ENCODE measurements at places on chromosomes 5 and 9.

DNA sequence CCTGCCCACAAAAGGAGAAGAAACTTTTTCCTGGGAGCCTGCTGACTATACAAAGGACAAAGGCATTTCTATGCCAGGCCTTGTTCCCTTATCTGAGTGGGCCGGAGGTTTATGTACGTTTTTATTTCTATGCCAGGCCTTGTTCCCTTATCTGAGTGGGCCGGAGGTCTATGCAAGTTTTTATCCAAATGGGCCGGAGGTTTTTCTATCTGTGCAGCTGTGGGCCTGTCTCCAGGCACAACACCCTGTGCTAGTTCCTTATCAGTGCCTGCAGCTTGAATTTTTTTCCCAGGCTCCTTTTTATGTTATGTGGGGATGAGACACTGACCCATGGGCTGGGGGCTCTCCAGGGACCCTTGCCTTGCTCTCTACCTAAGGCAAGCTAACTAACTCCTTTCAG is 5.5 kb downstream of the SLC25A2 start:
- DNase-seq, result no peak

- DNase-seq, result no peak
Observed at GRCh38 chr9:107970726-107971125, 481.2 kb upstream of the KLF4 start.

- no peak for DNase-seq
Observed at GRCh38 chr9:111005746-111006470, 32.4 kb downstream of the LPAR1 start.

DNA sequence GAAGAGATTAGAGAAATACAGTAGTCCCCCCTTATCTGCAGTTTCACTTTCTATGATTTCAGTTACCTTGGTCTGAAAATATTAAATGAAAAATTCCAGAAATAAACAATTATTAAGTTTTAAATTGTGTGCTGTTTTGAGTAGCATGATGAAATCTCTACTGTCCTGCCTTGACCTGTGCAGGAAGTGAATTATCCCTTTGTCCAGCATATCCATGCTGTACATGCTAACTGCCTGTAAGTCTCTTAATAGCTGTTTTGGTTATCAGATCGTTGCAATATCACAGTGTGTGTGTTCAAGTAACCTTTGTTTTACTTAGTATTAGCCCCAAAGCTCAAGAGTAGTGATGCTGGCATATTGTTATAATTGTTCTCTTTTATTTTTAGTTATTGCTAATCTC is 11.2 kb upstream of the JAK2 start:
- no peak for DNase-seq

GRCh38 chr9:23672151-23672550 is 153.9 kb downstream of the ELAVL2 start:
- DNase-seq, result no peak

DNA sequence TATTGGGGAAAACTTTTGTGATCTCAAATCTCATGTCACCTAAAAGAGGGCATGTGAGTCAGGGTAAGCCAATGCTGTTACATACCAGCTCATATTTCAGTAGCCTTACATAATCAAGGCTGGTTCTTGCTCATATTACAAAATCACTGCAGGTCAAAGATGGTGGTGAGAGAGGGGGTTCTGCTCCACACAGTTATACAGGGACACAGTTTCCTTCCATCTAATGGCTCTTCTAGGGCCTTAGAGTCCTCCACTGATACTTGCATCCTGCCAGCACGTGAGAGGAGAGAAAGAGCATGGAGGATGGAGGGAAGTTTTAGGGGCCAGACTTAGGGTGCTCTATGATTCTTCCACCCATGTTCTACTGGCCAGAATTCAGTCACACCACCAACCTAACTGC is 130.0 kb downstream of the LIFR start:
- DNase-seq, result no peak

- DNase-seq, result no peak
Observed at GRCh38 chr5:54829102-54829501, 156.3 kb downstream of the ESM1 start.

GRCh38 chr5:150107909-150108447 is 21.6 kb upstream of the CSF1R start:
- no peak for DNase-seq

DNA sequence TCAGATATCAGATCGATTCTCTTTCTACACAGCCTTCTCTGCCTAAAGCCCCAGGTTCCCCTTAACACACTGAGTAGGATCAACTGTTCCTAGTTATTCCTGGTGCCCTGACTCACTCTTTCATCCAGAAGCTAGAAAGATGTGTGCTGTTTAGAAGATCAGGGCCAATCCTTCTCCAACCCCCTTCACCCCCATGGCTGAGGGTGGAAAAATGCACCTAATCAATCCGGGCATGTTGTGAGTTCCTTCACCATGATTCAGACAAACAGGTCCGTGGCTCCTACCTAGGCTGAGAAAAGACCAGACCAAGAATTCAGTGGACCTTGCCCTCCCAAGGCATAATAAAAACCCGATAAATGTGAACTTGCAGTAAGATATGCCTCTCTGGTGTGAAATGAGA is 85.4 kb upstream of the EQTN start:
- no peak for DNase-seq

DNA sequence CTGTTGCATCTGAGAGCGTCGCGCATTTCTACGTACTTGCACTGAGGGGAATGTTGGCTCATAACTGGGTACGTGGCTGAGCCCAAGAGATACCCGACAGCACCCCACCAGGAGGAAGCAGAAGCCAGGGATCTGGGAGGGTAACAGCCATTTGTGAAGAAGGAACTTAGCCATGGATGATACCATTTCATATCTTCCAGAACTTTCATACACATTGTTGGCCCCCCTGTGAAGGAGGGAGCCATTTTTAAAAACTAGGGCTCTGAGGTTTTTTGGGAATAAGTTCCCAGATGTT is 101.4 kb upstream of the SLC44A1 start:
- DNase-seq, result no peak

- DNase-seq, result no peak
Observed at GRCh38 chr5:79975422-79975821, 15.6 kb downstream of the MTX3 start.

DNA sequence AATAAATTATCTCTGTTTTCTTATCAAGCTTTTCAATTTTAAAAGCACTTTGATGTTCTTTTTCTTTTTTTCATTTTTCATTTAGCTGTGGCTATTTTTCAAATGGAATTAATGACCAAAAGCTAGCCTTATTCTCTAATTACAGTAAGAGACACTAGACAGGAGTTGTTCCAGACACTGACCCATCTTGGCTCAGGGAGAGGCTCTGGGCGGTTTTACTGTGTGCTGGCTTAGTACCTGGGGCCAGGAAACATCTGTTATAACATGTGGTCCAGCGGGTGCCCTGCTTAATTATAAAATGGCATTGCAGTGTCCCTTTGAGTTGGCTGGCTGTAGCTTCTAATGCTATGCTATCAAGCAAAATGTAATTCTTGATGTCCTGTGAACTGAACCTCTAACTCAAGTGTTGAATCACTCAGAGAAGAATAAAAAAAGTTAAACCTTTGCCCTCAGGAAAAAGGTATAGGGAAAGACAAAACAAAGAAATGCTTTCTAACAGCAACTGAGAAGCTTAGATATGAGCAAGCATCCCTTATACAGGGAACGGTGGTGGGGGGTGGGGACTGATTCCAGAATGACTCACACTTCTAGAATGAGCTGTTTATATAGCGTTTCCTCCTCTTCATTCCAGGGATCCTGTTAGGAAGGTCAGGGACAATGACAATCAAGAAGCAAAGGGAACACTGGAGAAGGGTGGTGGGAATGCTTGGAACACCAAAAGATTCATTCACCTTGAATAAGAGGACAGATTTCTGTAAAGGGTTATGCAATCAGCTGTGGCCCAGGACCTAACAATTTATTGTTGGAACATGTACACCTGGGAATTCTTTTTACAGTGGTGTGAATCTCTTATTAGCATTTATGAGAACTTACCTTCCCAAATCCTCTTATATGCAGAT is 58.7 kb upstream of the NFIB start:
- DNase-seq, result no peak

GRCh38 chr5:1494780-1495524 is 28.8 kb downstream of the LPCAT1 start:
- DNase-seq, result no peak

GRCh38 chr5:73405691-73406090 is 42.9 kb downstream of the FOXD1 start:
- DNase-seq, result no peak

GRCh38 chr9:130045725-130046450 is 2.9 kb upstream of the FNBP1 start:
- no peak for DNase-seq

GRCh38 chr5:175257847-175258194 is 186.2 kb downstream of the DRD1 start:
- no peak for DNase-seq

GRCh38 chr5:147809830-147810666 is 21.4 kb downstream of the SPINK1 start:
- DNase-seq, result no peak

DNA sequence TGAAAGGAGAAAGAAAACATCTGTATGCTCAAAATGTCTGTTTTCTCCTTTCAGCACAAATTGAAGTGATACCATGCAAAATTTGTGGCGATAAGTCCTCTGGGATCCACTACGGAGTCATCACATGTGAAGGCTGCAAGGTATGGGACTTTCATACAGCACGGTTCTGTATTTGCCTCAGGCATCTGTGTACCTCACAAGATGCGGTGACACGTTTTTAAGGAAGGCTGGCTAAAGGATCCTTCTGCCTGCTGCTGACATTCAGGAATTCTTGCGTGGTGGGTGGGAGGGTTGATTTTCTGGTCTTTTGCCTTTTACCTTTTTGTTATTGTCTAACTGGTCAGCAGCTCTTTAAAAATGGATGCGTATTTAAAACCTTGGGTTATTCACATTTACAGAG is 133.1 kb downstream of the RORB start:
- no peak for DNase-seq

DNA sequence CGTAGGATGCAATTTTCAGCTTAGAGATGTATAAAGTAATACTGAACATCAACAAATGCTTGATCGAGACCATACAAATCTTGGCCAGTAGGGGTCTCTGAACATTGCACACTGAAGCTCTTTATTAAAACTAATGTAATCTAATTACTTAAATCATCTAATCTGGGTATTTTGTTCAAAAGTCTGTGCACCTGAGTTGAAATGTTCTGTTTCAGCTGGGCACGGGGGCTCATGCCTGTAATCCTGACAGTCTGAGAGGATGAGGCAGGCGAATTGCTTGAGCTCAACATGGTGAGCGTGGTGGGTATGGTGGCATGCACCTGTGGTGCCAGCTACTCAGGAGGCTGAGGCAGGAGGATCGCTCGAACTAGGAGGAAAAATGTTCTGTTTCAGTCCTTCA is 41.0 kb downstream of the ESM1 start:
- no peak for DNase-seq

DNA sequence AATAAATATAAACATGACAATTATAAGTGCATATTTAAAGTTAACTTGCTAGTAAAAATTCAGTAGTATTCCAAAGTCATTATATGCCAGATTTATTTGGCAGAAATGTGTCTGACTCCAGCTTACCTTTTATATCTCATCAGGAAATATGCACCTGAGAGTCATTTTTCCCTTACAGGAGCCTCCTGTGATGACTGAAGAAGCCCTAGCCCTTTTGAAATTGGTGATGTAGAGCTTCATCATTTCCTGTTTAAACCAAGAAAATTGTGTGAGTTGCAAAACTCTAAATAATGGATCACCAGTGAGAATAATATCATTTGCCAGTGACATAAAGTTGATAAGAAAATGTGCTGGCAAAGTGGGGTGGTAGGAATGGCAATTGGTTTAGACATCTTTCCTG is 42.1 kb upstream of the CTNND2 start:
- no peak for DNase-seq

- no peak for DNase-seq
Observed at GRCh38 chr9:33437205-33437604, 10.2 kb downstream of the AQP3 start.

- DNase-seq, result no peak
Observed at GRCh38 chr5:115733607-115734006, 82.9 kb downstream of the CDO1 start.

- no peak for DNase-seq
Observed at GRCh38 chr9:116287721-116288120, 134.1 kb downstream of the PAPPA start.

DNA sequence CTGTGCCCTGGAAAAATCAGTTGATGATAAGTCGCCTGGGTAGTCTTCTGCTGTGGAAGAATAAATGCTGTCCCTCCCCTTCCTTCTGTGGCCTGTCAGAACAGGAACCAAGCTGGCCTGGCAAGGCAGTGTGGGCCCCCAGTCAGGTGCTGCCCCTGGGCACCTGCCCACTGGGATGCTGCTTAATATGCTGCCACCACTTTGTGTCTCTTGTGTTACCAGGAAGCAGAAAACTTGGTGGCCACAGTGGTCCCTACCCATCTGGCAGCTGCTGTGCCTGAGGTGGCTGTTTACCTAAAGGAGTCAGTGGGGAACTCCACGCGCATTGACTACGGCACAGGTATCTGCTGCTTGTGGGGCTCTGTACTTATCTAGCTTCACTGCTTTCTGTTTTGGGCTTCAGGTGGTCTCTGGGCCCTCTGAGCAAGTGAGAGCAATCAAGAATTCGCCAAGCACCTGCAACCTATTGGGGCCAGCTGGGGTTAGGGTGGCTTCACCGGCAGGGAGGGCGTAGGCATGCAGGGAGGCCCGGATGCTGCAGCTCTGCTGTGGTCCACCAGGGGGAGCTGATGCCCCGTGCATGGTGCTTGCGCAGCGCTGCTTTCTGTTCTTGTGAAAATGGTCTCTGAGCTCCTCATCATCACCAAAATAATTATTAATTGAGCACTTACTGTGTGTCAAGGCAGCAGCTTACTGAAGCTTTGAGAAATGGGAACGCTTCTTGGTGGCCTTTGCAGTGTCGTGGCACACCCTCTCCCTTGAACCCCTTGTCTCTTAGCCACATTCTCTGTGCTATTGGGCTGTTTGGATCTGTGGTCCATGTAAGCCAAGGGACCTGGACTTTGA is 20.3 kb downstream of the PTPA start:
- no peak for DNase-seq

DNA sequence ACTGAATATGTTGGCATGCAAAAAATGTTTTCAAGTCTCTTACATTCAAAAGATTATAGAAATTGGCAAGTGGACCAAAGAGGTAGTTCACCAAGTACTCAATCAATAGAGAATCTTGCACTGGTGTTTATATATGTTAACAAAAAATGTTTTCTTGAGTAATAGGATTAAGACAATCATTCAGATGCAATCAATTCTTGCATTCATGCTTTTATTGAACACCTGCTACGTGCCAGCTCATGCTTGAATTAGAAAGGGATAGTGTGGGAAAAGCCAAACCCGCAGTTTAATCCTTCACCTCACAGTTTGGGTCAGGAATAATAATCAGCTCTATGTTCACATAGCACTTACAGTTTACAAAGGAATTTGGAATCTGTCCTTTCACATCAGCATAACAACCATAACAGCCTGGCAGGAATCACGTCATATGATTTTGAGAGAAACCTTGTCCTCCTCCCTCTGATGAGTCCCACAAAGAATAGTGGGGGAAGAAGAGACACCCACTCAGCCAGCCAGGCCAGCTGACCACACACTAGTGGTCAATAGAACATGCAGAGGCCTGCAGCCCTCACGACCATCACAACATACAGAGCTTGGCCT is 36.8 kb upstream of the FRRS1L start:
- DNase-seq, result no peak

DNA sequence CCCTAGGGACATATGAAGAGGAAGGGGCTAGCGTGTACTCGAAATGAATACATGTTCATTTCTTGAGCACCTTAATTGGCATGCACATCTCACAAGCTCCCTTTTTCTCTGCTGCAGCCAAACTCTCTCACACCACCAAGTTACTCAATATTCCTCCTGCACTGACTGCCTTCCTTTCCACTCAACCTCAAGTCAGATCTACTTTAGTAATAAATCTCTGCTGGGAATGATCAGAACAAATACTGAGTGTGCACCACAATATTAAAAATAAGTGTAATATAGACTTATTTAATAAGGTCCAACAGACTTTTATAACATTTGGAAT is 995.8 kb upstream of the WWC1 start:
- no peak for DNase-seq

All from NCI-H510A (cell line).